ENCODE measurements at places on chromosomes 7 and 10.
A peak's percentile ranks its signal among the peaks of the same experiment; 100 is the strongest.

GRCh38 chr7:714251-714671, 12.2 kb upstream of the DNAAF5 start:
- DNase-seq: no peak

GRCh38 chr7:133081599-133082389, at the start of gene CHCHD3:
TSS of gene CHCHD3 (minus strand) at chr7:133082090. CDS start at chr7:133081937, 153 bp downstream.
- peak; percentile 95 for DNase-seq

DNA sequence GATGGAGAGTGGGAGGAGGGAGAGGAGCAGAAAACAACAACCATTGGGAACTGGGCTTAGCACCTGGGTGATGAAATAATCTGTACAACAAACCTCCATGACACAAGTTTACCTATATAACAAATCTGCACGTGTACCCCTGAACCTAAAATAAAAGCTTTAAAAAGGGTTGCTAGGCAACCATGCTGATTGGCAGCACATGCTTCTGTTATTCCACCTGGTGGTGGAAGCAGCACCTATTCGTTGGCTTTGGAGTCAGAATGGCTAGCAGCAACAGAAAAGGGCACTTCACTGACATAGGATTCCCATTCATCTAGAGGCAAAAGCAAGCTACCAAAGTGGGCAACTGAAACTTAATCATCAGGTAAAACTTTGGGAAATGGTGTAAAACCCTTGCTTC, 57.1 kb downstream of the RELN start:
- no peak for DNase-seq

GRCh38 chr10:42998481-42999384, 78.1 kb upstream of the RET start:
- DNase-seq: no peak

- no peak for DNase-seq
These were observed 71.1 kb downstream of the CFAP58 start for GRCh38 chr10:104424719-104425118.

DNA sequence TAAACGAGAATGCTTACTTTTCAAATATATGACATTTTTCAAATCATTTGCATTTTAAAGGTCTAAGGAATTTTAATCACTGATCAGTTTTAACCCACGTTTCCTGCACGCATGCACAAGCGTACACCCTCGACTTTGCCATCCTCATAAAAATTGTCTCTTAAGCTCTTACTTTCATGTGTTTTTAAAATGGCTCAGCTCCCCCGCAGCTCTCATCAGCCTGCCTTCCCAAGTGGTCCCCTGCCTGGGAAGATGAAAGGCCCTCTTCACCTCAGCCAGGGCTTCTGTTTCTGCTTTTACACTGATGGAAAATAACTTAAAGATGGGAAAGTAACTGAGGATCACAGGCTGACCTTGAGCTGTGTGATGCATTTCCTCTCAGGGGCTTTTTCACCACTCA, 131.6 kb upstream of the LSM8 start:
- no peak for DNase-seq

Measured in activated CD4-positive, alpha-beta T cell treated with anti-CD3 and anti-CD28 coated beads for 4 hours (primary cell).